ENCODE measurements at places on chromosomes 4 and X. TPM values are rescaled to one million over a fixed set of nuclear protein-coding genes. Genes with fewer than 3 reads are reported as not detected.

DNA sequence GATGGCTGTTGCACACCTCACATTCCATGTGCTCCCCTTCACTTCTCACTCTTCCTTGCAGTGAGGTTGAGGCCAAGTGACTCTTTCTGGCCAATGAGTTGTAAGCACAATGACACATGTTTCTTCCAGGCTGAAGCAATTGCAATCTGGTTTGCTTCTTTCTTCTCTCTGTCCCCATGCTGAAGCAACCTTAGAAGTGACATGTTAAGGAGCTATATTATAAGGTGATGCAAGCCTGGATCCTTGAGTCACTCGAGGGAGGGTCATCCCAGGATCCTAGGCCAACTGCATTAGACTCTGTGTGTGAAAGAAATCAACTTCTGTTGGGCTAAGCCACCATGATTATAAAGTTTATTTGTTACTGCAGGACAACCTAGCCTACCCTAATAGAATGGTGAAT, 45.5 kb upstream of the HS3ST1 start:
- no peaks in the 10 kb centered on the region for H3K27me3 ChIP-seq
- DNase-seq, result no peak
- no peak overlapping the region for H3K4me3 ChIP-seq
- H3K27ac ChIP-seq, result no peak overlapping the region

DNA sequence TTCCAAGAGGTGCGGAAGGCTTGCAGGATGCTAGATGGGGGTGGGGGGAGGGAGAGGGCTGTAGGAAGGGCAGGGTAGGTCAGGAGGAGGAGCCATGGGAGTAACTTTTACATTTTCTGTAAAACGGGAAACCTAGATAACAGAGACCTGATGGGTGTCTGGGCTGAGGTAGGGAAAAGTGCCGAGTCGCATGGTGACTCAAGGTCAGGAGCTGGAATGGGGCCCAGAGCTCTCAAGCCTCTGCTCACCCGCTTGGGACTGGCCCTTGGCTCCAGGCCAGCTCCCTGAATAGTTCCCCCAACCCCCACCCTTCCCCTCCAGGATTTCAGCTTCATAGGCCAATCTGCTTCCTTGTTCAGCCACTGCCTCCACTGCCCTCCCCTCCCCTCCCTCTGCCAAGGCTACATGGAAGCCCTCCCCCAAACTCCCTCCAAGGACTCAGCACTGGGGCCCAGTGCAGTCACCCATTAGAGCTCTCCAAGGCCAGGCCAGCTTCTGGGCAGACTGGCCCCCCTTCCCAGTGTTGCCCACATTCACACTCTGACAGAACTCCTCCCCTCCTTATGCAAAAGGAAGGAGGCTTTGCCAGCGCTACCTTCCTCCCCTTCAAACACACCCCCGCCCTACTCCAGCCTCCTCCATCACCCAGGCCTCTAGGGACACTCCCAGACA, 43.6 kb downstream of the TSC22D3 start:
- no peak overlapping the region for H3K4me3 ChIP-seq
- no peaks in the 10 kb centered on the region for H3K36me3 ChIP-seq
- H3K4me1 ChIP-seq, result peaks cover 38% of the 10 kb centered on the region
- peak; percentile 94 for DNase-seq
- H3K27me3 ChIP-seq, result no peaks in the 10 kb centered on the region
- peak overlapping the region; percentile 77 for H3K27ac ChIP-seq

The FREM3 gene
- total RNA-seq, result not detected

DNA sequence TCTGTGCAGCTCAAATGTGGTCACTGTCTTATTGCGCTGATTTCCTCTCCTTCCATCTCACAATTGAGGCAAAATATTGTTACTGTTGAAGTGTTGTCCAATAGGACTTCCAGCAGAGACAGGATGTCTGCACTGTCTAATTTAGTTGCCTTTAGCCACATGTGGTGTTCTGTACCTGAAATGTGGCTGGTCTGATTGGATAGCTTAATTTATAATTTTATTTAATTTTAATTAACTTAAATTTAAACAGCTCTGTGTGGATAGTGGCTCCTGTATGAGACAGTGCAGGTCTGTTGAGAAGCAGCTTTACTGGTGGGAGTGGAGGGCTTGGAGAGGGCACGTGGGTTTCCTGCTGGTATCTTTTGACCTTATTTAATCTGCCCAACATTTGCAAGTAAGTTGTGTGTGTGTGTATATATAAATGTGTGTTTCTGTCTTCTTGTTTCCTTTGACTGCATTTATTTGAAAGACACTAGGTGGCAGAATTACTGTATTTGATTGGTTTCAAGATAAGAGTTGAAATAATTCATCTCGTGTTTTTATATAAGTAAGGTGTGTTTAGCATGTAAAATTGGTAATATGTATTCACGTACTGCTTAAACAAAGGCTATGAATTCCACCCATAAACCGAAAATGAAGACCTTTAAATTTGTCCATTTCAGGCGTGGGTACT, 55.3 kb upstream of the MSANTD1 start:
- no peak overlapping the region for H3K27ac ChIP-seq
- H3K4me3 ChIP-seq, result no peak overlapping the region
- no peak for DNase-seq
- no peaks in the 10 kb centered on the region for H3K4me1 ChIP-seq

GRCh38 chr4:185700630-185701029, 111.4 kb downstream of the SORBS2 start:
- DNase-seq, result no peak
- no peaks in the 10 kb centered on the region for H3K36me3 ChIP-seq
- H3K4me3 ChIP-seq, result no peak overlapping the region
- H3K27me3 ChIP-seq, result no peaks in the 10 kb centered on the region

- no peaks in the 10 kb centered on the region for H3K4me1 ChIP-seq
- no peaks in the 10 kb centered on the region for H3K36me3 ChIP-seq
- no peak overlapping the region for H3K4me3 ChIP-seq
- DNase-seq, result no peak
These were observed 22.9 kb upstream of the COX7B2 start for GRCh38 chr4:46931981-46932380.

The ITIH6 gene
- total RNA-seq, result not detected

The APLN gene
- total RNA-seq, result 0.61 TPM
